Common myeloid progenitor, CD34-positive (primary cell): ENCODE measurements at places on chromosomes 6 and 20.

DNA sequence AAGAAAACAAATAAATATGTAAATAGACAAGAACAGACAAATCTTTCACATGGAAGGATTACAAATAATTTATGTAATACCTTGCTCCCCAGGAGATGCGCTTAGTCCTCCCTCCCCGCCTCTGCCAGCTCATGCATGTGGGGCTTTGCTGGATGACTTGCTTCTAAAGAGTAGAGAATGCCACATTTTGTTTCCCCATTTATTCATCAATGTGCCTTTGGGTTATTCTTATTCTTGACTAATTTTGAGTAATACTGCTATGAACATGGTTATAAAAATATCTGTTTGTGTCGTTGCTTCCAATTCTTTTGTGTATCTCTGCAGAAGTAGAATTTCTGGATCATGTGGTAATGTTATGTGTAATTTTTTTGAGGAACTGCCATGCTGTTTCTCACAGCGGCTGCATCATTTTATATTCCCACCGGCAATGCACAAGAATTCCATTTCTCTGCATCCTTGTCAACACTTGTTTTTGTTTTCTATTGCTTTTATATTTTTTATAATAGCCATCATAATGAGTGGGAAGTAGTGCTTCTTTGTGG, 23.8 kb upstream of the DUSP22 start:
- no peak for DNase-seq

GRCh38 chr6:47400581-47400980, 77.0 kb upstream of the CD2AP start:
- DNase-seq = no peak

GRCh38 chr6:104607501-104607900, 252.2 kb downstream of the HACE1 start:
- DNase-seq = no peak

DNA sequence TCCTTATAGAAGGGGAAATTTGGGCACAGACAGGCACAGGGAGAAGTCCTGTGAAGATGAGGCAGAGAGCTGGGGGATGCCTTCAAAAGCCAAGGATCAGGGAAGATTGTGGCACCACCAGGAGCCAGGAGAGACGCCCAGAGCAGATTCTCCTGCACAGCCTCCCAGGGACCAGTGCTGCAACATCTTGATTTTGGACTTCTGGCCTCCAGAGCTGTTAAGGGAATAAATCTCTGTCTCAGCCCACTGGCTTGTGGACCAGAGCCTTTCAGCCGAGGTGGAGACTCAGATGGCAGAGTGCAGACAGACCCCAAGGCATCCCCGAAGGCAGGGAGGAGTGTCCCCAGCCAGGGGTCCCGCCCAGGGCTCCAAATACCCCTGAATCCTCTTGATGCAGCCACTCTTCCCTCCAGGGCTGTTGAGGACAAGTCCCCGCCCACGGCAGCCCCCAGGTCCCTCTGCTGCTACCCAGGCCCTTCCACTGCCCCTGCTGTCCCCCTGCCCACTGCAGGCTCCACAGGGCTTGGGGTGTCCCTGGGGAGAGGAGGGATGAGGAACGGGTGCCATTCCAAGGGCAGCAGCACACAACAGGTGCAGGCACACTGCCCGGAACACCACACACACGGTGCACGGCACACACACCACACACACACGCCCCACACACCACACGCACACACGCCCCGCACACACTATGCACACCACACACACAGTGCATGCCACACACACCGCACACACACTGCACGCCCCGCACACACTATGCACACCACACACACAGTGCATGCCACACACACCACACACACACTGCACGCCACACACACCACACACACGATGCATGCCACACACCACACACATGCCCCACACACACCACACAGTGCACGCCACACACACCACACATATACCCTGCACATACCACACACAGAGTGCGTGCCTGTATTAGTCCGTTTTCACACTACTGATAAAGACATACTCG, 311.4 kb downstream of the TAF4 start:
- DNase-seq = no peak

DNA sequence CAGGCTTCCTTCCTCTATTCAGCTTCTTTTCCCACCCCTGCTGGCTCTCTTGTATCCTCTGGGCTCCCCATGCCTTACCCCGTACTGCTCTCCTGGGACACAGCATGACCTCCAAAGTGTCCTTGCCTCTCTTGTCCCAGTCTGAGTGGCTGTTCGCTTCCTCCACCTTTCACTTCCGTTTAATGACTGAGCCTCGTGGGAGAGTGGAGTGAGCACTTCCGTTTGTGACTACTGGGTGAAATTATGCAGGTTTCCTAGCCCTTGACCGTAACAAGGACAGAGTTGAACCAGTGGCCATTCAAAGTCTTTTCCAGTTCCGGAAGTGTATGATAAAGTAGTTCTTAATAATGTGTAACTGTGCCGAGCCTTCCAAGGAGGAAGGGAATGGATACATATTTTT, 109.2 kb downstream of the ARID1B start:
- DNase-seq = no peak

GRCh38 chr20:62480318-62480717, 4.5 kb upstream of the GATA5 start:
- DNase-seq = no peak

DNA sequence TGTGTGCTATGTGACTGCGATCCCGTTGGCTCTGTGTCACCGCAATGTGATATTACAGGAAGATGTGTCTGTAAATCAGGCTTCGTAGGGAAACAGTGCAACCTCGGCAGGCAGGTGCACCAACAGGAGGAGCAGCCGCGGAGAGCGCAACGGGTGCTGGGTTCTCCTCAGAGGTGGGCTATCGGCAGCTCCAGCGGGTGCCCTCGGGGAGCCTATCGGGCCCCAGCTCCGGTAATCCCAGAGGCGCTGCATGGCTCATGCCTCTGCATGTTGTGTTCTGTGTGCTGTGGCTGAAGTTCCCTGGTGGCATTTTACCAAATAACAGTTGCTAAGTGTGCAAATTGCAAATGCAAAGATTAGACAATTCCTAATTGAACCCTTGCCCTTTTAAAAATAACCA, 409.9 kb downstream of the LAMA2 start:
- no peak for DNase-seq

DNA sequence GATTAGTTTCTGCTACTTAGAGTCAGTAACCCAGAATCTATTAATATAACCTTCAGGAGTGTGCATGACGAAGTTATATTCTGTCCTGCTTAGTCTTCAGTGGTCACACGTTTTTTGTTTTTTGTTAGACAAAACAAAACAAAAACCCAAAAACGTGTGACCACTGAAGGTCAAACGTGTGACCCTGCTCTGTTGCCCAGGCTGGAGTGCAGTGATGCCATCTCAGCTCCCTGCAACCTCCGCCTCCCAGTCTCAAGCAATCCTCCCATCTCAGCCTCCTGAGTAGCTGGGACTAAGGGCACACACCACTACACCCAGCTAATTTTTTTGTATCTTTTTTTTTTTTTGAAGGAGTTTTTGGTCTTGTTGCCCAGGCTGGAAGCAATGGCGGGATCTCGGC, 142.4 kb downstream of the BCAS1 start:
- no peak for DNase-seq

GRCh38 chr20:58690396-58691135, 2.0 kb upstream of the NPEPL1 start:
- no peak for DNase-seq
